NCI-H510A (cell line): ENCODE measurements at places on chromosomes 6 and 20.

DNA sequence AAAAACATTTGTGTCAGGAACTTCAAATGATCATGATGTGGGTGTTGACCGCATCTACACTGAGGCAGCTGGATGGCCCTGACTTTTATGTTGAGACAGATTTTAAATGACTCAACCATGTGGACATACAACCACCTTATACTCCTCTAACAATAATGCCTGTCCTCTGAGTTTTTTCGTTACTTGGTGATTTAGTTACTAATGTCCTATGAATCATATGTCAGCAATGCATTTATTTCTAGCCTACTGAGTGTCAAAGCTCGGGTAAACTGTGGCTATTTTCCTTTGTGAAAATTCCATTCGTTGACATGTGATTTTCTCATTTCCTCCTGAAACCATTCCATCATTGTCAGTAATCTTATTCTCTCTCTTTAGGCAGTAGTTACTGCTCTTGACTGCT is 38.9 kb upstream of the NKX2-4 start:
- DNase-seq = no peak

- DNase-seq = no peak
These were observed 6.1 kb downstream of the MRS2 start for GRCh38 chr6:24408719-24409410.

DNA sequence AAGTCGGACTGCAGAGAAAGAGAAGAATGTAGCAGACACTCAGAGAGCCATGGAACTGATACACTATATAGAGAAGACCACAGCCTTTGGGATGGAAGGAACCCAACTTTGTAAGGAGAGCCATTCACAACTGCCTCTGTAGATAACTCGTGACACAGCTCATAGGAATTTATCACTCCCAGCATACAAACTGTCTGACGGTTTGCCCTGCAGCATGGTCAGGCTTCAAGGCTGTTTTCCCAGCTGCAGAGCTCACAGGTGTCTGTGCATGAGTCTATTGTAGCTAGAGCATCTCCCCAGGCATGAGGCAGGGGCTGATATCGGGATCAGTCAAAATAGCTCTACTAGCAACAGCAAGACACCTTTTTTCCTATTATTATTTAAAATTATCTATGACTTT is 130.5 kb upstream of the DTNBP1 start:
- DNase-seq = no peak

DNA sequence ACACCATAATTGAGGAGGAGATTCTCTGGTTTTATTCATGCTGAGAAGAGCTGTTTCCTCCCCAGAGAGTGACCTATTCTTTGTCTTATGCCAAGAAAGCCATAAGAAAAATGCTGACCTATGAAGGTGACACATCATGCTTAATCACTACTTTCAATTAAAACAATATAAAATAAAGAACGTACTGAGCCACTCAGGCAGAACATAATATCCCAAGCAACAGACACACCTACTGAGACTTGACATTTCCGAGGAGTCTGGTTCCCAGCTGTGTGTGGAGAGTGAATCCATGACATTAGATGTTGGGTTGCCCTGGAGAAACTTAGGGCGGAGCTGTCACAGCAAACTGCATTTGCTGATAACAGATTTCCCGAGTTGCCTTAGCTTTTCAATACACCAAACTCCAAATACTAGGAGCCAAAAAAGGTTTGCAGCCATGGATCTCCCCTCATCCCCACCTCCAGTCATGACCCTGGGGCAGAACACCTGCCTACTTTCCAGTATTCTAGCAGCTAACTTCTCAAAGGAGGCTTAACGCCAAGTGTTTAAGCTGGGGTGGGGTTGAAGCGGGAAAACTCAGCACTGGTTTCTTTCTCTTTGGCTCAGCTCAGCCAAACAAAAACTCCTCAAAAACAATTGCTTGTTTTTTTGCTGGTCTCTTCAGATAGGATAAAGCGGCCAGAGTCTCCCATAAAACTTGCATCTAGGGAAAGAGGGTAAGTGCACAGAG is 92.2 kb downstream of the BACH2 start:
- DNase-seq = no peak

GRCh38 chr6:14827354-14827753 is 418.5 kb upstream of the JARID2 start:
- no peak for DNase-seq

GRCh38 chr20:41038878-41039404 is 10.3 kb downstream of the TOP1 start:
- DNase-seq = no peak
